ENCODE measurements at places on chromosomes 3 and 15. TPM values are rescaled to one million over a fixed set of nuclear protein-coding genes. Genes with fewer than 3 reads are reported as not detected.

Gene NUTM1
- total RNA-seq = not detected

Gene BHLHE40
- total RNA-seq = 44.9 TPM

Gene C2CD4A
- 0.11 TPM for total RNA-seq

Gene IQCF5
- not detected for total RNA-seq

Gene GALK2
- 31.5 TPM for total RNA-seq

Gene C3orf62
- 9.8 TPM for total RNA-seq

Gene PRKCI
- total RNA-seq = 18.0 TPM

Gene GOLGA6D
- not detected for total RNA-seq

Gene ROBO2
- total RNA-seq = not detected

Gene HDC
- not detected for total RNA-seq

Gene GOLGA6L7
- not detected for total RNA-seq

Gene MCF2L2
- total RNA-seq = 7.3 TPM

Gene ATP8B4
- total RNA-seq = 0.67 TPM

Gene PLSCR2
- 0.72 TPM for total RNA-seq

Gene CDHR4
- not detected for total RNA-seq

Gene ADAMTS7
- not detected for total RNA-seq

Gene CRYGS
- 12.6 TPM for total RNA-seq

Gene HGD
- 3.0 TPM for total RNA-seq

Gene BOC
- total RNA-seq = not detected

Gene TNK2
- total RNA-seq = 136 TPM

Gene ATOSA
- total RNA-seq = 97.1 TPM

Gene SCN5A
- 0.47 TPM for total RNA-seq

Gene IGSF10
- not detected for total RNA-seq

Gene TRANK1
- total RNA-seq = 151 TPM

Gene INSYN1
- total RNA-seq = not detected

Gene MAP1A
- 0.33 TPM for total RNA-seq

Gene FGD5
- not detected for total RNA-seq

Gene ILDR1
- total RNA-seq = not detected

Gene WNT7A
- total RNA-seq = 18.0 TPM

Gene HYKK
- total RNA-seq = 5.7 TPM

Gene VIPR1
- total RNA-seq = 104 TPM

Gene CHRM5
- not detected for total RNA-seq

Gene PLCH1
- total RNA-seq = not detected

Gene RHOV
- not detected for total RNA-seq

Gene PRICKLE2
- not detected for total RNA-seq

Gene RBP2
- total RNA-seq = not detected

Gene SLC6A1
- total RNA-seq = not detected

Gene FAM107A
- not detected for total RNA-seq

Gene CCDC9B
- total RNA-seq = 5.1 TPM

Gene NR2E3
- not detected for total RNA-seq

Gene FBXO40
- not detected for total RNA-seq

Measured in CD4-positive, alpha-beta memory T cell (primary cell).